ENCODE measurements at places on chromosomes 12 and 14.

DNA sequence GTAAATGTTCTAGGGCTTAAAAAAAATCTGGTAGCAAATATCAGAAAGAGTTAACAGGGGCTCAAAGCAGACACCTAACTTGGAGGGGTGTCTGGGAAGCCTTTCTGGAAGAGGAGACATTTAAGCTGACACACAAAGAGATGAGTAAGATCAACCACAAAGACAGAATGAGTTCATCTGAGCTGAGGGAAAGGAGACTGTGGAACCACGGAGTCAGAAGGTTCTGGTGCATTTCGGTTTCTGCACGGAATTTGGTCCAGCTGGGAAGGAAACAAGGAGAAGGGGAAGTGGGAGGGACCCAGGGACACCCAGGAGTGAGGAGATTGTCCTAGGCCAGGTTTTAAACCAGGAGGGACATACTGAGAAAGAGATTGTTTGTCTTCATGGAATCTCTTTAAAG, 161.1 kb downstream of the PHETA1 start:
- no peak for DNase-seq

- DNase-seq, result no peak
Observed at GRCh38 chr12:57448669-57449068, 6.4 kb upstream of the INHBE start.

DNA sequence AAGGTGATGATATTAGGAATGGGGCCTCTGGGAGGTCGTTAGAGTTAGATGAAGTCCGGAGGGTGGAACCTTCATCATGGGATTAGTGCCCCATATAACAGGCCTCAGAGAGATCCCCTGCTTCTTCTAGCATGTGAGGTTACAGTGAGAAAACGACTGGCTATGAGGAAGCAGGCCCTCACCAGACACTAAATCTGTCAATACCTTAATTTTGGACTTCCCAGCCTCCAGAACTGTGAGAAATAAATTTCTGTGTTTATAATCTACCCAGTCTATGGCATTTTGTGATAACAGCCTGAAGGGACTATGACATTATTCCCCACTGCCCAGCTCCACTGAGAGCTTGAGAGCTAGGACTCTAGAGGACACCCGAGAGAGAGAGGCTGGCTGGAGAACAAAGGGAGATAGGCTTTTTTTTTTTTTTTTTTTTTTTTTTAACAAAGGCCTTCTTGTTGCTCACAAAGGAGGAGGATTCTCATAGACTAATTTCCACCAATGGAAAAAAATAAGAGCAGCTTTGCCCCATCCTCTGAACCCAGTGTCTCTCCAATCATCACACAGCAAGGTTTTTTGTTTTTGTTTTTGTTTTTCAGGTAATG, 87.8 kb upstream of the EEA1 start:
- DNase-seq, result no peak

DNA sequence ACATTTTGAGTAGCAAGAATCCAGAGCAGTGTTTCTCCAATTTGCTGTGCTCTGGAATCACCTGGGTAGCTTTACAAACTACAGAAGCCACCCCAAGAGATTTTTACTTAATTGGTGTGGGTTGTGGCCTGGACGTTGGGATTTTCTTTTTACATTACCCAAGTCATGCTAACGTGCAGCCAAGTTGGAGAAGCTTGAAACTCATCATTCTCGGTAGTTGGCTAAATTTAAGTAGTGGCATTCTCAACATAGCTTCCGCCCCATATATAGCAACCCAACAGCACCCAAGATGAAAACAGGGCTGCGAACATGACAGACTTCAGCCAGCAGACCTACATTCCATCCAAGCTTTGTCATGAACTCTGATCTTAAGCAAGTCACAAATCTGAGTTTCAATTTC, 25.0 kb downstream of the DAD1 start:
- no peak for DNase-seq
